GM20000 (cell line): ENCODE measurements at places on chromosomes 7 and 10.

- DNase-seq: no peak
Observed at GRCh38 chr7:30977896-30978564, 14.3 kb downstream of the GHRHR start.

DNA sequence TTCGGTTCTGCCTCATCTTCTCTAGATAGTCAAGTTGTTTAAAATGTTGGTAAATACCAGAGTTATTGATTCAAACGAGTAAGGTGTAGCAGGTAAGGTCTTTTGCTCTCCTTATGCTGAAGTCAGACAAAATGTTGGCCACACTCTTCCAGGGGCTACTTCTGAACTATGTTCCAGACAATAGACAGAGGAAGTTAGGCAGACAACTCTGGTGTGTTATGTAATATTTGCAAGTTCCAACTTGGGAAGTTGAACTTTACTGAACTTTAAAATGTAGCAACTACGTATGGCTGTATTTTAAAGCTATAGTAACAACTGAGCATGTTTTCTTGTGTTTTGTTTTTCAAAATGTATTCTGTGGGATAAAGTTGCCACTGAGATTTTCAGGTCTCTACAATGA, 125.7 kb upstream of the NEBL start:
- DNase-seq: no peak

GRCh38 chr10:28149746-28150145, 150.9 kb upstream of the ODAD2 start:
- no peak for DNase-seq

DNA sequence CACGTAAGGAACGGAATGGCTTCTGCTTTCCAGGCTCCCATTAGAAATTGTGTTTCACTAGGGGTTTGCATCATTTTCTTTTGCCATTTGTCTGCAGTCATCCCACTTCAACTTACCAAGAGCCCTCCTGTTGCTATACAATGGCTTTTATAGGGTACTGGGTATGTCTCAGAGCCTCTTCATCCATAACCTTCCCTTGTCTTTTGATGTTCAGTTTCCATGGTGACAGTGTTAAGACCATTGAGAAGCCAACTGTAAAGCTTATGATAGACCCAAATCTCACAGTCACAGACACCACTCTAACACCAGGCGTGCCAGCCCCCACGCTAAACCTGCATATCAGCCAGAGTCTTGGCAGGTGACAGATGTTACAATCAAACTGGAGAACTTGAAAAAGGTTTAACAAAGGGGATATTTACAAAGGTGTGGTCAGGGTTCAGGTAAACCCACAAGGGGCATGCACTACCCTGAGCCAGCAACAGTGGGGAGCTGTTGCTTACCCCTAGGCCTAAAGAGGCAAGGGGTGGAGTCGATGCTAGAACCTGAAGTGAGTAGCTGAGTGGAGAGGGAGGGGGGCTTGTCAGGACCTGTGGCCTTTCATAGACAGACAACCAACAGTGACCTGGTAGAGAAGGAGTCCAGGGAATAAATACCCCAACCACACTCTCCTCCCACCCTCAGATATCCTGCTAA, 53.2 kb upstream of the ABLIM1 start:
- no peak for DNase-seq
